ENCODE measurements at places on chromosomes 13 and 19. TPM values are rescaled to one million over a fixed set of nuclear protein-coding genes. Genes with fewer than 3 reads are reported as not detected.

DNA sequence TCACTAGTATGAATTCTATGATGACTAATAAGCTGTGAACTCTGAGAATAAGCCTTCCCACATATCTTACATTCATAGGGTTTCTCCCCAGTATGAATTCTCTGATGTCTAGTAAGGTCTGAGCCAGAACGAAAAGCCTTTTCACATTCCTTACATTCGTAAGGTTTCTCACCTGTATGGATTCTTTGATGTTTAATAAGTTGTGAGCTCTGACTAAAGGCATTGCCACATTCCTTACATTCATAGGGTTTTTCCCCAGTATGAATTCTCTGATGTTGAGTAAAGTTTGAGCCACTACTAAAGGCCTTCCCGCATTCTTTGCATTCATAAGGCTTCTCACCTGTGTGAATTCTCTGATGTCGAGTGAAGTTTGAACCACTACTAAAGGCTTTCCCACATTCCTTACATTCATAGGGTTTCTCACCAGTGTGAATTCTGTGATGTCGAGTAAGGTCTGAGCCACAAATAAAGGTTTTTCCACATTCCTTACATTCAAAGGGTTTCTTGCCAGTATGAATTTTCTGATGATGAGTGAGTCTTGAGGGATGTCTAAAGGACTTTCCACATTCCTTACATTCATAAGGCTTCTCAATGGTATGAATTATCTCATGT lies 30.7 kb upstream of the ZFP82 start:
- no peak overlapping the region for H3K4me3 ChIP-seq

DNA sequence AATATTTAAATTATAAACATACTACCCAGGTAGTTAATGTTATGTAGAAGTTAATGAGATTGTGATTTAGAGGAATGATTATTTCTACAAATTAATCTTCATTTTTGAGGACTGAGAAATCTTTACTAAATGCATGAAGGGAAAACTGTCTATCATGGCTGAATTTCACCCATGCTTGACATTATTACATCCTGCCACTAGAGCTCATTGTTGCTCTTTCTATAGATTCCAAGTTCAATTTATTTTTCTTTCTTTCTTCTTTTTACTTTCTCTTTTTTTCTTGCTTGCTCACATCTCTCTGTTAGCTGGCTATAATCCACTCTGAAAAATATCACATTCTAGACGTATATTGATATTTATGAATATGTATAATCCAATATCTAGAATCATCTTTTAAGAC lies 505.0 kb upstream of the KLHL1 start:
- peaks cover 2% of the 10 kb centered on the region for H3K27me3 ChIP-seq
- H3K4me3 ChIP-seq, result no peak overlapping the region

GRCh38 chr19:3840804-3841203 lies 28.0 kb downstream of the ZFR2 start:
- H3K4me3 ChIP-seq, result no peak overlapping the region
- DNase-seq, result no peak
- H3K4me1 ChIP-seq, result no peaks in the 10 kb centered on the region
- H3K27ac ChIP-seq, result no peak overlapping the region

DNA sequence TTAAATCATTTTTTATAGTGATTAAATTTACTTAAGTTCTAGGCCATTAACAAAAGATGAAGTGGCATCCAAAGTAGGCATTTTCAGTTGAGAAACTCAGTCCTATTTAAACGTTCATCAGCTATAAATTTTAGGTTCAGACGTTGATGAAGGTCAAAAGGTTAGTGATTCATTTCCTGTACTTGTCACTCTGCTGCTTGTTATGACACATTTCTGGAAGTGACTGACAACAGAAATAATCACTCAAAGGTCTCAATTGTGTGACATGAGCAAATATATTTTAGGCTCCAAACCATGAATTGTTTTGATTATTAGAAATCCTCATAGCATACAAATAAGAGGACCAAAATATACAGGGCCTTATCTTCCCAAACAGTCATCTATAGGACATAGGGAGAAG lies 10.3 kb upstream of the EDNRB start:
- DNase-seq, result no peak
- H3K4me3 ChIP-seq, result no peak overlapping the region
- no peaks in the 10 kb centered on the region for H3K36me3 ChIP-seq
- no peak overlapping the region for H3K27ac ChIP-seq
- no peaks in the 10 kb centered on the region for H3K4me1 ChIP-seq
- H3K27me3 ChIP-seq, result no peaks in the 10 kb centered on the region

DNA sequence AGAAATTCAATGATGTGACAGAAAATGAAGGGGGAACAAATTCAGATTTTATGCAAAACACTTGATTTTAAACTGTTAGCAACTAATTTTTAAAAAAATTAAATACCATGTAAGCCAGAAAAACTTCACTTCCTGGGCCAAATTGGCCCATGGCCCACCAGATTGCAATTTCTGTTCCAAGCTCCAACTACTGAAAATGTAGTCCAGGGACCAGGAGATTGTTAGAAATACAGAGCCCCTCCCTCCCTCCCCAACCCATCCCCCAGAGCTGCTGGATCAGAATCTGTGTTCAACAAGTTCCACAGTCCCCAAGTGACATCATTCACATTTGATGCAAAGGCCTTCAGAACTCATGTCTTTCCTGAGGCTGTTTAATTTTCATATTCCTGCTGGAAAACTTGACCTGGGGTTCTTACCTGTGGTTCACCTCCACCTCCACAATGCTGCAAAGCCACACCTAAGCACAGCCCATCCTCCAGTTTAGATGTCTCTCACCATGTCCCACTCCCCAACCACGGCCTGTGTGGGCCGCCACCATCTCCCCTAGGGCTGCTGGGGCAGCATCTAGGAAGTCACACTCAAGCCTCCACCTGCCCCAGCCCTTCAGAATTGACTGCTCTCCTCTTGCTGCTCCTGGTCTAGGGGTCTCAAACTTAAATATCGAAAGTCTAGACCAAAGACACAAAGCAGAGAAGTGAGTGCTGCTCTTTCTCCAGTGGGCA lies 482.0 kb downstream of the UQCRFS1 start:
- DNase-seq, result no peak
- peaks cover 22% of the 10 kb centered on the region for H3K27me3 ChIP-seq
- no peaks in the 10 kb centered on the region for H3K4me1 ChIP-seq
- H3K27ac ChIP-seq, result no peak overlapping the region
- no peaks in the 10 kb centered on the region for H3K36me3 ChIP-seq
- H3K4me3 ChIP-seq, result no peak overlapping the region

NLRP12 gene
- total RNA-seq, result 0.11 TPM

ZNF418 gene
- total RNA-seq, result 21.0 TPM

SLC6A16 gene
- 5.6 TPM for total RNA-seq

ZNF443 gene
- total RNA-seq, result 6.3 TPM

Data from mesothelial cell of epicardium (in vitro differentiated cells).